AG20443 (cell line): ENCODE measurements at places on chromosomes 3 and 15.

- no peak for DNase-seq
Measured at GRCh38 chr15:62107571-62108121, 40.9 kb downstream of the C2CD4A start.

DNA sequence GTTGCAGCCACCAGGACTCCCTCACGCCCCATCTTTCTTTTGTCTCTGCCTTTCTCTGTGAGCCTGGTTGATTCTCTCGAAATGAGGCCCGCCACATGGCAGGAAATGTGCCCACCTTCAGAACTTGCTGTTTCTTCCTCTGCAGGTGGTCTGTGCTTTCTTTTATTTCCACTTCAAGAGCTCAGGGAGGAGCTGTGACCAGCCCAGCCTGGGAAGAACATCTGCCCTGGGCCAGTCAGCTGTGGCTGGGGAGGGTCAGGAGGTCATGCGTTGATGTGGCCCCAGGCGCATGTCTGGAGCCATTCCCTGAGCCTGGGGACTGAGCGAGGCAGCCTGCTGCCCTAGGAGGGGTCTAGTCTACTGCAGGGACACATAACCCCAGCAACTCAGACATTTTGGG lies 8.0 kb downstream of the FBLN2 start:
- no peak for DNase-seq

- DNase-seq = peak; percentile 90
Measured at GRCh38 chr15:79595995-79596622, 164.0 kb downstream of the MINAR1 start.

DNA sequence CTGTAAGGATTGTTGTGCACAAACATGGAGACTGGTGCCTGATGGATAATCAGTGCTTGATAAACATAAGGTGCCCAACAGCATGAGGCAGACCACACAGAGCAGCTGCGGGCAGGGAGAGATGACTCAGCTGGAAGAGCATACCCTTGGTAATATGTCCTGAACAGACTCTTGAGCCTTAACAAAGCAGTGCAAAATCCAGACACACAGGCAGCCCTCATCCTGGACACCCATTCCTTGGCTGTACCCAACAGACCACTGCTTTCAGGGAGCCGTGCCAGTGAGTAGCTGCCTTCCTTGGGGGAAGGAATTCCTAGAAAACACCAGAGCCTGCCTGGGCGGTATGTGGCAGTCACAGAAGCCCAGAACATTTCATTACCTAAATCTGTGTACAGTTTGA lies 156.2 kb downstream of the CLSTN2 start:
- DNase-seq = no peak

- DNase-seq = no peak
Measured at GRCh38 chr3:119035014-119035346, 334 bp upstream of the IGSF11 start.

GRCh38 chr3:129583289-129583688 lies 23.2 kb downstream of the PLXND1 start:
- no peak for DNase-seq

- DNase-seq = no peak
Measured at GRCh38 chr3:183878071-183878470, 6.6 kb downstream of the PARL start.

DNA sequence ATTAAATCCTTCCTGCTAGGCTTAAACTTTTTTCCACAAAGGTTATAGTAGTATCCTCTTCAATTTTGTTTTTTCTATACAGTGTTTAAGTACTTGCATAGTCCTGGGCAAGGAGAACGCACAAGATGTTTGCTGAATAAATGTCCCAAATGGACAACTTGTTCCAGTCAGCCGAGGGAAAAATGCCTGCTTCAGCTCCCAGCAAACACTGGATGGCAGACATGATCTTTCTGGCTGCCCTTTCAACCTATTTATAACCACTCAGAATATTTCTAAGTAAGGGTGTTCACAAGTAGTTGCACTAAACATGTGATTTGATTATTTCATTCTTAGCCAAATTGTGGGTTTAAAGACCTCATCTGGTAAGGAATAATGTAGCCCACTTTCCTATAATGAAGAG lies 29.8 kb downstream of the GNB4 start:
- DNase-seq = peak; percentile 51

DNA sequence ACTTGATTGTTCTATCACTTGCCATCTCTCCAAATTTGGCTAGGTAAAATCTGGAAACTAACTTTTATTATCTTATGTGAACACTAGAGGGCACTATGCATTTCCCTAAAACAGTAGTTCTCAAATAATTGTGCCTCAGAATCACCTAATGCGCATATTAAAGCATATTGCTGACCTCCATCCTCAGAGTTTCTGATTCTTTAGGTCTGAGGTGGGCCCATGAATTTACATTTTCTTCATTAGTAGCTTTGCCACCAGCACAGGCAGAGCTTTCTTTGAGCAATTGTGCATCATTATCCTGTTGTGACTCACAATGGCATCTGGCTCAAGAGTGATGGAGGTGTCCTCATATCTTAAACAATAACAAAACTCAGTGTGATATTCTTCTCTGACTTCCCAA lies 17.5 kb upstream of the BCHE start:
- no peak for DNase-seq

DNA sequence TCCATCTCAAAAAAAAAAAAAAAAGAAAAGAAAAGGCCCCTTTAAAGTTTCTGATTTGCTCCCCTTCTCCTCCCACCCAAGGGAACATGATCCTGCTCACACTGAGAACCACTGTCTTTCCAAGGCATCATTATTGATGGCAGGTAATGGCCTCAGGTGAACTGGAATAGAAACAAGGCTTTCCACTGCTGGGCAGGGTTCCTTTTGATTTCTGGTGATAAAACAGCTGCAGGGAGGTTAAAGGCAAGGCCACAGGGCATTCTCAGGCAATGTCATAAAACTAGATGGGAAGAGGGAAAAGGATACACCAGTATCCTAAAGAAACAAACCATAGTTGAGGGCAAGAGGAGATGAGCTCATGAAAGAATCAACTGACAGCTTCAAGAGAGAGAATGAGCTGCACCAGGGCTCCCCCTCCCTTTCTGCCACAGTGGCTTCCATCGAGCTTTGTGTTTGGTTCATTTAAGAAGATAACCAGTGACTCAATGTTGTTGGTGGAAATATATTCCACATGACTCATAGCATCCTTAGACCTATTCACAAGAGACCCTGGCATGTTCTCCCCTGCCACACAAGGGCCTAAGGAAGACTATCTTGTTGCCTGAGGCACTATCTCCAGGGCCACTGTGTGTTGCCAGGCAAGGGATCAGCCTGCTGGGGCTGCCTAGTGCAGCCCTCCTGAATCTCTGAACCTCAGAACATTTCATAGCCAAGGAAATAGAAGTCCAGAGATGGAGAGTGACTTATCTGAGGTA lies 86.4 kb downstream of the WDR76 start:
- DNase-seq = peak; percentile 86

DNA sequence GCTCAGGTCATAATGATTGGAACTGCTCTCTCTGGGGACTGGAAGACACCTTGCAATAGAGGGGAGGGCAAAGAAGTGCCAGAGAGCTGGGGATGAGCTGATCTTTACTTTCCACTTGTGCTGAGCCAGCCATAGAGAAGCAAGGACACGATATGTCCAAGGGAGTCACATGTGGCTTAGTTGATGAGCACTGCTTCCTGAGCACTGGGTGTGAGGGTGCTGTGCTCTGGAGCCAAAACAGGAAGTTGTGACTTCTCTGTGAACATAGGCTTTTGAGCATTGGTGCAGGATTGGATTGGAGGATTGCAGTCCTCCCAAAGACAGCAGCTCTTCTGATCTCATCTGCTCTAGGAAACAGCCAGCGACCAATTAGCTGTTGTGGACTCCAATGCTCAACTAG lies 6.7 kb downstream of the PARP14 start:
- DNase-seq = no peak

DNA sequence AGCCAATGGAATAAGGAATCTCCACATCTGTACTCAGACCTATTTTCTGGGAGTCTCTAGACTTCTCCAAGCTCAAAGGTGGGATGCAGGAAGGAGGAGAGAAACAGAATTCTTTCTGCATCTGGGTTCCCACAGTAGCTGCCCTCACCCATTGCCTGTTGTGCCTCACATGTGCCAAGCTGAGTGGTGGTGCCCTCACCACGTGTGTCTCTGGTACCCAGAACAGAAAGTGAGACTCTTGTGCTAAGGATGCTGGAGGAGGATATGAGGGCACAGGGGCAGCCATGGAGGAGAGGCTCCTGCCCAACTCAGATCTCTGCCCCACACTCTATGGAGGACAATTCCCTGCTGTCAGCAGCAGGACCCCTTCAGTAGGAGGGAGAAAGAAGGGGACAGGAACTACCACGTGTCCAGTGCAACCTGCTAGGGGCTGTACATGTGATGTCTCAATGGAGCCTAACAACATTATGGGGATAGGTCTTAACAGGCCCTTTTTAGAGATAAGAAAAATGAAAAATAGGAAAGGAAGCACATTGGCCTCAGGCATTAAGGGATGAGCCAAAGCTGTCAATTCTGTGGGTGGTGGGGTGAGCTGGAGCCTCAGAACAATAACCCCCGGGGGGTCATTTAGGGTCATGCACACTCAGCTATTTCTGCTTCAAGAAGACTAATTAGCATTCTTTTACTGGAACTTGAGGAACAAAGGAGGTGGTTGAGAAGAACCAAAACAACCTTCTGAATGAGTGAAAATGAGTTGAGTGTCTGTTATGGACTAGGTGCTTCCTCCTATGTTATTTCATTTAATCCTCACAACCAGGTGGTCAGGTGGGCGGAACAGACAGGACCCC lies 16.3 kb upstream of the NOX5 start:
- DNase-seq = no peak

- DNase-seq = peak; percentile 8
Measured at GRCh38 chr3:185069037-185070030, 83.5 kb downstream of the C3orf70 start.
